ENCODE measurements at places on chromosomes 12 and 14.

DNA sequence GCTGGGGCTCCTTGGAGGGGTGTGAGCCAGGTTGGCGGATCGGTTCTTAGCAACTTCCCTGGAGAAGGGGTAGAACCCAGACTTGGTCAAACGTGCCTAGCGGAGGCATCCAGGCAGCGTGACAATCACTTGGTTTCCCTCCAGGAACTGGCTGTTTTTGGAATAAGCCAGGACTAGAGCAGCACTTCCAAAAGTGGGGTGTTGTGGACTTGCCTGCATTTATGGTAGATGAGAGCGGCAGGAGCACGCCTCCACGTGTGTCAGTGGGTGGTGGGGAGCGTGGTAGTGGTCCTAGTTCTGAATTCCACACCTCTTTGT lies 2.8 kb downstream of the PRMT8 start:
- no peak for DNase-seq

DNA sequence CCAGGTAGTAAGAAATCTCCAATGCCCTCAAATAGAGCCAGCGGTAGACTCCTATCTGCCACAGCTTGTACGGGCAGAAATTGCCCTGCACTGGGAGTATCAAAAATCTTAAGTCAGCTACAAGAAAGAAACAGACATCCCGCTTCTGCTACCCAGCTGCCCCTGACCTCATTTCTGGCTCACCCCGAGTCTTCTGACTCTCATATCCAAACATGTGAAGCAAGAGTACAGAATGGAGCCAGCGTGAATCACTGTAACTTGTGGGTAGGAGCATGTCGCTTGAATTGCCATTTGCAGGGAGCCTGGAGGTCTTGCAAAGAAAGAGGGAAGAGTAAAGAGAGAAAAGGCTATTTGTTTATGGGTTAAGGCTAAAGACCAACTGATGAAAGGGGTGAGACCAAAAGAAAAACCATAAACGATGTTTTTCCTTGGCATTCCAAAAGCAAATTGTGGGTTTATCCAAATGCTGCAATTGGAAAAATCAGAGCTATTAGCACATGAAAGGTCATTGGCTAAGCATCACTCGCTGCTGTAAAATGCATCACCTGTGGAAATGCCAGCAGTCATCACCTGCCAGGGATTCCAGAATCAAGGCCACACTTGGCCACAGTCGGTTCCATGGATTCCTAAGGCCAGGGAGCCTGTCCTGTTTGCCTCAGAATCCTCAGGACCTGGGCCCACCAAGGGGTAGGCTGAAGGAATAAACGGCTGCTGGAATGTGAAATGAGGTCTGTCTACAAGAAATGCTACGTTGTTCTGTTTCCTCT lies 86.6 kb downstream of the FOXN3 start:
- no peak for DNase-seq

DNA sequence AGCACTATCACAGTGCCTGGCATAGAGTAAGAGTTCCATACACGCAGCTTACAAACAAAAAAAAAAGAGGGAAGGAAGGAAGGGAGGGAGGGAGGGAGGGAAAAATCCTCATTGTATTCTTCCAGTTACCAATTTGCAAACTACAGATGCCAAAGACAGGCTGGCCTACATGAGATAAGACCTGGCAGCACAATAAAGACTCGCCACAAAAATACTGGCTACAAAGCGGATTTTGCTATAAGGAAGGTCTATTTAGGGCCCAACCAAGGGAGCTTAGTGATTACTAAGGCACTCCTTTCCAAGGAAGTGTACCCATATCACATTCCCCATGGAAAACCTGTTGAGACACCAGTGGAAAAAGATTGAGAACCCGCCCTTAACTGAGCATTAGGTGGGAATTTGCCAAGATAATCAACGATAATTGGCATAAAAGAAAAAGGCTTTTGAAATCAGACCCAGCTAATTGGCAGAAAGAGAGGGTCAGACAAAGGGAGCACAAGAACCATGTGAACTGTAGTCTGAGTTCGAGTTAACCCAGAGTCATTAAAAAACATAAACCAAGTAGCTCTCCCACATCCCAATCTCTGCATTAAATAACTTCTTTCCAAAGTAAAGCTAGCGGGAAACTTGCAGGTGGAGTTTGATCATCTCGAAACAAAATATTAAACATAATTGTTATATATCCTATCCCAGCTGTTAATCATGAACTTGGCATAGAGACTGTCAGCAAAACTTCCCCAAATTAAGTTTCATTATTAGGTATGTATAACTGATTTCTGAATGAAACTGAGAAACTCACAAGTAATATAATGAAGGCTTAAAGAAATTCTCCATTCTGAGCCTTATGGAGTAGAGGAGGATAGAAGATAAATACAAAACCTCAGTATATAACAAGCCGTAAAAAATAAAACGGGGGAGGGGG lies 50.1 kb downstream of the PHLDA1 start:
- no peak for DNase-seq

GRCh38 chr12:24470050-24470449 lies 478.9 kb downstream of the BCAT1 start:
- DNase-seq = no peak

DNA sequence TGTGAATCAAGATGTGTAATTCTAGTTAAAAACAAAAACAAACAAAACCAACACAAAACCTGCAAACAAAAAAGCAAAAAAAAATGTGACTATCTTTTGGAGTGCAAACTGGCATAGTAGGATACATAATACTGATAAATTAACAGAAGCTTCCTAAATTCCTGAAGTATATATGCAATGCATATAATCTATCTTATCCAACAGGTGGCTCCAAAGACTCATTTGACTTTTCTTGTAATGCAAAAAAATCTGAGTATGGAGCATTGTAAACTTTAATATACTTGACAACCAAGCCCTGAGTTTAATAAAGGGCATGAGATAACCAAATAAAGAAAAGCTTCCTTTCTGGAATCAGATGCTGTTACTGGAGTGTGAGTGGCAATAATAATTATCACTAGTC lies 1003.6 kb downstream of the FSCB start:
- DNase-seq = no peak

GRCh38 chr14:60161196-60162107 lies 3.7 kb downstream of the DHRS7 start:
- no peak for DNase-seq

- peak; percentile 98 for DNase-seq
Observed at GRCh38 chr12:109573029-109573913, at the start of the genes MMAB and MVK. TSS of gene MMAB (minus strand) at chr12:109573504. CDS start at chr12:109573480, 24 bp downstream. TSS of gene MVK (plus strand) at chr12:109573794. CDS start at chr12:109574823, 1,029 bp downstream.

- DNase-seq = no peak
Observed at GRCh38 chr14:103223818-103224352, 100.6 kb downstream of the TNFAIP2 start.
